ENCODE measurements at places on chromosomes 5 and 9. TPM values are rescaled to one million over a fixed set of nuclear protein-coding genes. Genes with fewer than 3 reads are reported as not detected.

DNA sequence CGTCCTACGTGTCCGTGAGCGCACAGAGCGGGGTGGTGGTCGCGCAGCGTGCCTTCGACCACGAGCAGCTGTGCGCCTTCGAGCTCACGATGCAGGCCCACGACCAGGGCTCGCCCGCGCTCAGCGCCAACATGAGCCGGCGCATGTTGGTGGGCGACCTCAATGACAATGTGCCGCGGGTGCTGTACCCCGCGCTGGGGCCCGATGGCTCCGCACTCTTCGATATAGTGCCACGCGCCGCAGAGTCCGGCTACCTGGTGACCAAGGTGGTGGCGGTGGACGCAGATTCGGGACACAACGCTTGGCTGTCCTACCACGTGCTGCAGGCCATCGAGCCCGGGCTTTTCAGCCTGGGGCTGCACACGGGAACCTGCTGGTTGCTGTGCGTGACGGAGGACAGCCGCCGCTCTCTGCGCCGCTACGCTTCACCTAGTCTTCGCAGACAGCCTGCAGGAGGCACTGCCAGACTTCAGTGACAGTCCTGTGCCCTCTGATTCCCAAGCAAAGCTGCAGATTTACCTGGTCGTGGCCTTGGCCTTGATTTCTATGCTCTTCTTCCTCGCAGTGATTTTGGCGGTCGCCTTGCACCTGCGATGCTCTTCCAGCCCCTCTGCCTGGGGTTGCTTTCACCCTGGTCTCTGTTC, 2.4 kb upstream of the PCDHGA12 start:
- no peak overlapping the region for H3K4me3 ChIP-seq
- no peaks in the 10 kb centered on the region for H3K27me3 ChIP-seq
- no peaks in the 10 kb centered on the region for H3K4me1 ChIP-seq
- H3K36me3 ChIP-seq: no peaks in the 10 kb centered on the region
- no peak for DNase-seq

DNA sequence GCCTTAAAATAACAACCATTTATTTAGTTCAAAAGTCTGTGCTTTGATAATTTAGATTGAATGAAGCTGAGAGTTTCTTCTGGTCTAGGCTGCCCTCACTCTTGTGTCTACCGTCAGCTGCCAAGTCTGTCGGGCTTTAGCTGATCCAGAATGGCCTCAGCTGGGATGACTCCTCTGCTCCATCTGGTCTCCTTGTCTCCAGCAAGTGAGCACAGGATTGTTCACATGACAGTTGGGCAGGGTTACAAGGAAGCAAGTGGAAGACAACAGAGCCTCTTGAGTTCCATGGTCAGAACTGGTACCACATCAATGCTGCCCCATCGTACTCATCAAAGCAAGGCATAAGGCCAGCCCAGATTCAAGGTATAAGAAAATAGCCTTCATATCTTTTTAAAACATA, 9.0 kb downstream of the HTR1A start:
- H3K27me3 ChIP-seq: peaks cover 2% of the 10 kb centered on the region
- no peak overlapping the region for H3K27ac ChIP-seq
- H3K4me3 ChIP-seq: no peak overlapping the region

- no peak overlapping the region for H3K4me3 ChIP-seq
- H3K27ac ChIP-seq: no peak overlapping the region
- no peaks in the 10 kb centered on the region for H3K4me1 ChIP-seq
- H3K27me3 ChIP-seq: no peaks in the 10 kb centered on the region
Measured at GRCh38 chr5:23506329-23507236, 826 bp upstream of the PRDM9 start.

GRCh38 chr5:149207831-149208230, 63.8 kb upstream of the AFAP1L1 start:
- H3K4me3 ChIP-seq: no peak overlapping the region
- no peak for DNase-seq
- peaks cover 33% of the 10 kb centered on the region for H3K4me1 ChIP-seq
- H3K27me3 ChIP-seq: no peaks in the 10 kb centered on the region
- peaks cover 54% of the 10 kb centered on the region for H3K36me3 ChIP-seq

DNA sequence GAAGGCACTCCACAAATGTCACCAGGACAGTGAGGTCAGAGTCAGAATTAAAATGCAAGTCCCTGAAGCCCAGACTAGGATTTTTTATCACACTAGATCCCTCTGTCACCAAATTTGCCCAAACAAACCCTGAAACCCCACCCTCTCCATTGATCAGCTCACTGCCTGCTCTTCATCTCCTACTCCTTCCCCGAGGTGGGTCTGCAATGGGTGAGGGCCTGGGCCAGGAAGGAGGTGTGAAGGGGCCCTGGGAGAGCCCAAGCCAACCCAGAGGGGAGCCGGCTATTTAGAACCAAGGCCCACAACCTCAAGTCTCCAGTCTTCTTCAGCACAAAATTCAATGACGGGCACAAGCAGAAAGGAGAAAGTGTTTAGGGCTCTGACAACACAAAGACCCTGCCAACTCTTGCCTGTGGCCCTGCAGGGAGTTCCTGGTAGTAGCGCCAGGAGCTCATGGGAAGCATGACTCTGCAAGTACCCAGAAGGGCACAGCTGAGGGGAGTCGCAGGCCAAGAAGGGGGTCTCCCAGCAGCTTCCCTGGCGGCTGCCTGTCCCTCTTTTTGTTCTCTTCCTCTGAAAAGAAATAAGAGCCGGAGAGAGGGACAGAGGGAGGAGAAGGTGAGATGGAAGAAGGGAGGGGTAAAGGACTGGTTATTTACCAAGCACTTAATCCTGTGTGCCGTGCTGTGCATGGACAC, 5.5 kb downstream of the FOXI1 start:
- no peak overlapping the region for H3K27ac ChIP-seq
- H3K4me3 ChIP-seq: no peak overlapping the region
- DNase-seq: no peak
- H3K36me3 ChIP-seq: no peaks in the 10 kb centered on the region
- no peaks in the 10 kb centered on the region for H3K27me3 ChIP-seq

DNA sequence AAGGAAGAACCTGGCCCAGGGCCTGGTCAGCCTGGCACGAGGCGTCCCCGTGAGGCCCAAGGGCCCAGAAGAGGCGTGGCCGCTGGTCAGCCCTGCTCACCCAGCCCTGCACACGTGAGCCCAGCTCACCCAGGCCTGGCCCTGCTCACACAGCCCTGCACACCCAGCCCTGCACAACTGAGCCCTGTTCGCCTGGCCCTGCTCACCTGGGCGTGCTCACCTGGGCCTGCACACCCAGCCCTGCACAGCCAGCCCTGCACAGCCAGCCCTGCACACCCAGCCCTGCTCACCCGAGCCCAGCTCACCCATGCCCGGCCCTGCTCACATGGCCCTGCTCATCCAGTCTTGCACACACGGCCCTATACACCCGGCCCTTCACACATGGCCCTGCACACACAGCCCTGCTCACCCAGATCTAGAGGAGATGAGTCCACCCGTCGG, 2.1 kb downstream of the ZDHHC11 start:
- peaks cover 38% of the 10 kb centered on the region for H3K27me3 ChIP-seq

DNA sequence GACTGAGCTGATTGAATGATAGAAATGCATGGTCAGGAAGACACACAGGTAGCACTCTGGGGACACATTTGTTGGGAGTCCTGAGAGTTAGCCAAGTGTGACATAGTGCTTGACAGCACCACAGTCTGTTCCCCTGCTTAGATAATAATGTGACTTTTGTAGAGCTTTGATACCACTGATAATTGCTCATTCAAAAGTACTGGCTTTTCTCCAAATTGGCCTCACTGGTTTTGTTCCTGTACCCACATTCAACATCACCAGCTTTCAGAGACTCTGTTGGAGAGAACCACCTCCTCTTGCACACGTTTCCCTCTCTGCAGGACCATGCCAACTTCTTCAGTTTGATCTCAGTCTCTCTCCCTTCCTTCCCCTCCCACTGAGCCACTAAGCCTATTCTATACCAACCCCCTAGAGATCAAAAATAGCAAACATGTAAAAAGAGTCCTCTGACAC, 52.5 kb upstream of the IL7R start:
- no peaks in the 10 kb centered on the region for H3K4me1 ChIP-seq
- H3K27ac ChIP-seq: no peak overlapping the region
- H3K27me3 ChIP-seq: no peaks in the 10 kb centered on the region
- DNase-seq: no peak
- no peaks in the 10 kb centered on the region for H3K36me3 ChIP-seq
- H3K4me3 ChIP-seq: no peak overlapping the region

HCN1 gene
- total RNA-seq: 0.29 TPM

- no peak overlapping the region for H3K27ac ChIP-seq
- H3K27me3 ChIP-seq: no peaks in the 10 kb centered on the region
- H3K36me3 ChIP-seq: no peaks in the 10 kb centered on the region
- H3K4me1 ChIP-seq: no peaks in the 10 kb centered on the region
- no peak for DNase-seq
Measured at GRCh38 chr5:154117930-154118329, 72.6 kb upstream of the GALNT10 start.

IFNB1 gene
- not detected for total RNA-seq

BNC2 gene
- 61.9 TPM for total RNA-seq

FGD3 gene
- total RNA-seq: 0.94 TPM

SUSD3 gene
- not detected for total RNA-seq

GRCh38 chr9:126109575-126109974, 217.1 kb upstream of the MVB12B start:
- H3K27me3 ChIP-seq: no peaks in the 10 kb centered on the region
- no peak for DNase-seq
- no peak overlapping the region for H3K4me3 ChIP-seq
- H3K36me3 ChIP-seq: no peaks in the 10 kb centered on the region

DNA sequence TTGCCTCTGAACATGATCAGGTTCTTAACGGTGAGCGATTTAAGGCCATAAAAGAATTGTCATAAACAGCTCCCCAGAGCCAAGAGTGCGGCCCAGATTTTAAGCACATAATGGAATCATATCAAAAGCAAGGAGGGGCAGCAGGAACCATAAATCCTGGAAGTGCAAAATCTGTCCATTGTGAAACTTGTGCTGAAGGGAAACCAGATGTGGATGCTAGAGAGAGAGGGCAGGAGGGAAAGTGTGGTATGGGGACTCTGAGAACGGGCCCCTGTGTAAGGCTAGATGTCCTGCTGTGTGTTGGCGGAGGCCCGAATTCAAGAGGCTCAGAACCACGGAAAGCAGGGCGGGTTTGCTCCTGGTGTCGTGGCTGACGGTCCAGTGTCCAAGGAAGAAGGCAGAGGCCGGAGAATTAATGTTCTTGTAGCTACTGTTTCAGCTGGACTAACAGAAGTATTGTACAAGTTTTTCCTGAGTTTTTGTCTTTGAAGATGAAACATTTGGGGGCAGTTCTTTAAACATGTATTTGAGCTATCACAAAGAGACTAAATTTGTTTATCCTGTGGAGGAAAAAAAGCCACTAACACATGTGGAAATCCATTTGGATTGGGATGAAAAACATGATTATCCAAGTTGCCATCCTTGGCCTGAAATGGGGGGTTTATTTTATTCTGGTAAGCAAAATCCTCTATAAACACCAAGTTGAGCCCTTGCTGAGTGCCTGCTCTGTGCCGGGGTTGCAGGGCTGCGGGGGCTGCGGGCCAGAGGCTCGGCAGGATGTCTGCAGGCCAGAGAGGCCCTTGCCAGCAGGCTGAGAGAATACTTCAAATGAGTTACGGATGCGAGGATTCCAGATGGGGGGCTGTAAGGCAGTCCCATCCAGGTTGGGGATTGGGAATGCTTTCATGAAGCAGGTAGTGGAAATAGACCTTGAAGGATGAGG, 9.2 kb upstream of the CXCL14 start:
- H3K27ac ChIP-seq: no peak overlapping the region
- no peak for DNase-seq
- no peaks in the 10 kb centered on the region for H3K4me1 ChIP-seq
- H3K4me3 ChIP-seq: no peak overlapping the region
- H3K27me3 ChIP-seq: no peaks in the 10 kb centered on the region
- no peaks in the 10 kb centered on the region for H3K36me3 ChIP-seq

DNA sequence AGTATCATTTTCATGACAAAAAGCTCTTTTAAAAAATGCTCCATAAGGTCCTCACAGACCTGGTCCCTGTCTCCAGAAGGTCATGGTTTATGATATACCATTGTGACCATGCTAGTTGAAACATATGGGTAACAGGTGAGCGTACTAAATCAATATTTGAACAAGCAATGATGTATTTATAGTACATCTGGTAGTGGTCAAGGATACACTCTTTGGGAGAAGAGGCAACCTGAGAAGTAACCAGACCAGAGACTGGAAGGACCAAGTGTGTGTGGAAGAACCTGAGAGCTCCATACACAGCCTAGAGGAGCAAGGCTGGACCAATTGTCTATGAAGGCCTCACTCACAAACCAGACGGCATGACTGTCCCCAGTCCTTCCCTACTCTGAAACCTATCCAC, 55.1 kb downstream of the LHFPL2 start:
- DNase-seq: no peak
- H3K27ac ChIP-seq: no peak overlapping the region
- H3K4me3 ChIP-seq: no peak overlapping the region
- H3K27me3 ChIP-seq: no peaks in the 10 kb centered on the region
- H3K36me3 ChIP-seq: no peaks in the 10 kb centered on the region

HOMER1 gene
- 38.2 TPM for total RNA-seq

UCK1 gene
- 42.4 TPM for total RNA-seq

EXOSC2 gene
- 21.7 TPM for total RNA-seq

- H3K27me3 ChIP-seq: peaks cover 97% of the 10 kb centered on the region
- no peaks in the 10 kb centered on the region for H3K36me3 ChIP-seq
- H3K27ac ChIP-seq: no peak overlapping the region
- H3K4me1 ChIP-seq: peaks cover 3% of the 10 kb centered on the region
Measured at GRCh38 chr5:146340260-146341081, 1.8 kb downstream of the POU4F3 start.

GRCh38 chr5:180313677-180314505, 22.0 kb upstream of the MAPK9 start:
- no peaks in the 10 kb centered on the region for H3K36me3 ChIP-seq
- no peak overlapping the region for H3K4me3 ChIP-seq
- H3K27me3 ChIP-seq: no peaks in the 10 kb centered on the region
- no peak overlapping the region for H3K27ac ChIP-seq

DNA sequence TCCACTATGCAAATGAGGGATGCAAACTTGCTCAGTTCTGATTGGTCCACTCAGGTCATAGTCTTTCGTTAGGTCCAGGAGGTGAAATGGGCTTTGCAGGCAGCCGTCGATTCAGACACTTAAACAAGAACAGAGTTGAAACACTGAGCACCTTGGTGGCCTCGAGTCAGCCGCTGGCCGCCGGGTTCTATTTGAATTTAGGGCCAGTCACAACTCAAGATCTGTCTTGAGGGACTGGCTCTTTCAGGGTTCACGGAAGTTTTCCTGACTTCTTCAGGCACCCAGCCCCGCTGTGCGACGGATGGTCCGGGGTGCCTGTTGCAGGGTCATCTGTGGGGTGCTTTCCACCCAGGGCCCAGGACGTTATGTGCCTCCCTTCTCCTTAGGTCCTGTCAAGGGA, 412.8 kb upstream of the IRX4 start:
- no peak overlapping the region for H3K27ac ChIP-seq
- no peak overlapping the region for H3K4me3 ChIP-seq
- DNase-seq: no peak
- no peaks in the 10 kb centered on the region for H3K4me1 ChIP-seq
- H3K27me3 ChIP-seq: no peaks in the 10 kb centered on the region
- H3K36me3 ChIP-seq: no peaks in the 10 kb centered on the region

GRCh38 chr5:165029099-165029870, 1523.9 kb downstream of the MAT2B start:
- H3K4me3 ChIP-seq: no peak overlapping the region
- no peaks in the 10 kb centered on the region for H3K27me3 ChIP-seq
- H3K27ac ChIP-seq: no peak overlapping the region
- no peaks in the 10 kb centered on the region for H3K4me1 ChIP-seq

Data from gastrocnemius medialis (tissue), 4 donors.